Regular cardiac myocyte (primary cell): ENCODE measurements at places on chromosomes 2 and 18. TPM values are rescaled to one million over a fixed set of nuclear protein-coding genes. Genes with fewer than 3 reads are reported as not detected.

The RAB6C gene
- total RNA-seq: under 0.01 TPM in 1 of 2 replicates, not detected in the other

The SLC39A6 gene
- 80.9 and 150 TPM in 2 replicates for total RNA-seq

The COL3A1 gene
- total RNA-seq: 1,261 and 4,792 TPM in 2 replicates

The G6PC2 gene
- not detected in 2 replicates for total RNA-seq

The IL36G gene
- not detected in 2 replicates for total RNA-seq

The ZAP70 gene
- total RNA-seq: 0.28 TPM in 1 of 2 replicates, not detected in the other

The IL1F10 gene
- total RNA-seq: not detected in 2 replicates

The ID2 gene
- total RNA-seq: 41.0 and 132 TPM in 2 replicates

The TM4SF20 gene
- total RNA-seq: under 0.01 and 0.28 TPM in 2 replicates

The GNAL gene
- total RNA-seq: under 0.01 and 0.28 TPM in 2 replicates

The DSC3 gene
- under 0.01 and 0.19 TPM in 2 replicates for total RNA-seq

The ARHGAP25 gene
- total RNA-seq: 3.4 and 5.6 TPM in 2 replicates

The WDR12 gene
- total RNA-seq: 40.6 and 50.6 TPM in 2 replicates

The ANKRD30B gene
- total RNA-seq: 0.96 and 4.5 TPM in 2 replicates

The IL1R2 gene
- 0.38 and 0.56 TPM in 2 replicates for total RNA-seq

The GPR45 gene
- total RNA-seq: not detected in 2 replicates

The SIX3 gene
- total RNA-seq: not detected in 2 replicates

The CSRNP3 gene
- total RNA-seq: 1.2 and 3.9 TPM in 2 replicates

The CYP27A1 gene
- 0.58 and 2.0 TPM in 2 replicates for total RNA-seq

The ALLC gene
- total RNA-seq: under 0.01 TPM in 1 of 2 replicates, not detected in the other
